ENCODE measurements at places on chromosomes 4 and X.

- DNase-seq, result no peak
These were observed 34.3 kb downstream of the OR13H1 start for GRCh38 chrX:131577999-131578734.

GRCh38 chr4:119313237-119313636, 8.7 kb downstream of the FABP2 start:
- DNase-seq, result no peak

GRCh38 chrX:46398126-46398525, 147.1 kb downstream of the ZNF674 start:
- no peak for DNase-seq

GRCh38 chr4:22514001-22514400, 1.9 kb downstream of the ADGRA3 start:
- no peak for DNase-seq

DNA sequence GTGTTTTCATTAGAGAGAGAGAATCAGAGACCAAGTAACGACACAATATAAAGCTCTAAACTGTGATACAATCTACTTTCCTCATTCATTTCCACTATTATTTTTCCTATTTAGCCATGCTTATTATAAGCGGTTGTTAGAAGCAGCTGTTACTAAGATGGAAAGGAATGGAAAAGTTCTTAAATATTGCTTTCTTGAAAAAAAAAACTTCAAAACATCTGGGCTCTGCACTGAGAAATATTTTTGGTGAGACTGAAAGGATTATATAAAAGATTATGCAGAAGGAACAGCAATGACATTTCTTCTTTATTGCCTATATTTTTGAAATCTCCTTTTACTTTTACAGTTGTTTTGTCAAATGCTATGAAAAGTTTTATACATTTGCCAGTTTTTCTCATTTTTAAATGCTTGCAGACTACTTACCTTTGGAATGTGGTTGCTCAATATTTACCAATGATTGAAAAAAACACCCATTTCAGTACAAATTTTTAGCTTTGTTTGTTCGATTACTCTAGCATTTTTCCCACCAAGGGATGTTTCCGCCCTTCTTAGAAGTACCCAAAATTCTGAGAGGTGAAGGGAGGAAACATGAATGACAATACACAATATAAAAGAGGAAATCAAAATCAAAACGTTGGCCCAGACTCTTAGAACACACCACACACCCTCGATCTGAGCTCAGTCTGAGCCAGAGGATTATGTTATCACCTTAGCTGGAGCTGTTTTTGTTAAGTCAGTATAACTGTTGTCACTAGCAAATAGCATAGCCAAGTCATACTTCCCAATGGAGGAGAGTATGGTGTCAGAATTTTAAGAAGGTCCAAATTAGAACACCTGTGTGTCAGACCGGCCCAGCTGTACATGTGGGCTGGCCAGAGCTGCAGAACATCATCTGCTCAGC, 18.4 kb downstream of the DKK2 start:
- DNase-seq, result no peak

DNA sequence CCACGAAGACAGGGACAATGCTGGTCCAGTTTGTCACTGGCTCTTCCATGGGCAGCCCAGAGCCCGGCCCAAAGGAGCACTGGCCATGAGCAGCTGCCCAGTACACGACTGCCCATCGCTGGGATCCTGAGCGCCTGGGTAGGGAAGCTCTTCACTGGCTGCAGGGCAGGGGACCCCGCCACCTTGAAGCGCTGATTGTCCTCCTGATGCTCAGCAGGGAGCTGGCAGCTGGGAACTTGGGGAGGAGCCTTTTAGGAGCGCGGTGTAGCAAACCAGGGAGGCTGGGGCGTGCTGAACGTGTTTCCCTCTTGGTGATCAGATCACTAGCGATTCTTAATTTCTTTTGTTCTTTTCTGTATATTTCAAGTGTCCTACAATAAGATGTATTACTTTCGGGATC, 1.8 kb downstream of the L1CAM start:
- no peak for DNase-seq

- no peak for DNase-seq
These were observed 208.5 kb upstream of the IGFBP7 start for GRCh38 chr4:57318703-57319102.

- no peak for DNase-seq
These were observed 124.5 kb downstream of the CHM start for GRCh38 chrX:85922821-85923220.

DNA sequence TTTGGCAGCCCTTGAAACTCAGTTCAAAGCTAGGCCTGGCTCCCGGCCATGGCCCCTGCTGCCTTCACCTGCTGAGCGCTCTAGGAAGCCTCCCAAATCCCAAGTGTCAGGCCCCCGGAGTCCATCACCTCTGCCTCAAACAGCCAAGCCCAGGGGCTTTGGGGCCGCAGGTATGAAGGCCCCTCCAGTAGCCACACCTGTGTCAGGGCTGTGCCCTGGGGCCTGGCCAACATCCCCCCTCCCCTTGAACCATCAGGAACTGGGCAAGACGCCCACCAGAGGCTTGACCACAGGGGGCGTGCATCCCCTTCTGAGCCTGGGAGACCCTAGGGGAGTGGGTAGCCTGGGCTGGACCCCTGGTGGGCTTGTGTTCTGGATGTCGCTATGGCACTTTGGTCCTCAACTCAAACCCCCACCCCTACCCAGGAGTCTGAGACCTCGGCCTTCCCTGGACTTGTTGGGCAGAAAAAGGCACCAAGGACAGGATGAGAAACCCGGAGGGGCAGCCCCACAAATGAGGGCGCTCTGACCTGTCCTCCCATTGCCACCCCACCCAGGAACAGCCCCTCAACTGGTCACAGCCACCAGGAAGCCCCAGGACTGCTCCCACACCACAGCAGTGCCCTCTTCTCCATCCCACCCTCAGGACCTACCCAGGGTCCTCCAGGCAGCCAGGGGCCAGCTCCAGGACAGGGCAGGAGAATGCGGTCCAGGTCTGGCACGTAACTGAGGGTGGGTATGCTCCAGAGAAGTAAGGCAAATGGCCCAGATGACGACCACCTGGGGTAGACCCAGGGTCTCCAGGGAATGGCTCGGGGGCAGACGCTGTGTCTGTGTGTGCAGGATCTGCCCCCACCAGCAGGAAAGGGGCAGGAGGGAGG, 4.2 kb upstream of the SLBP start:
- DNase-seq, result no peak
